GM13976 (cell line): ENCODE measurements at places on chromosomes 12 and 14.
A peak's percentile ranks its signal among the peaks of the same experiment; 100 is the strongest.

- no peak for DNase-seq
Measured at GRCh38 chr12:92065018-92065499, 80.6 kb downstream of the BTG1 start.

GRCh38 chr14:68536018-68536410 is 256.9 kb downstream of the ZFP36L1 start:
- DNase-seq = no peak

GRCh38 chr12:31815096-31815495 is 86.3 kb upstream of the AMN1 start:
- no peak for DNase-seq

- no peak for DNase-seq
Measured at GRCh38 chr14:66398437-66398836, 87.7 kb upstream of the CCDC196 start.

DNA sequence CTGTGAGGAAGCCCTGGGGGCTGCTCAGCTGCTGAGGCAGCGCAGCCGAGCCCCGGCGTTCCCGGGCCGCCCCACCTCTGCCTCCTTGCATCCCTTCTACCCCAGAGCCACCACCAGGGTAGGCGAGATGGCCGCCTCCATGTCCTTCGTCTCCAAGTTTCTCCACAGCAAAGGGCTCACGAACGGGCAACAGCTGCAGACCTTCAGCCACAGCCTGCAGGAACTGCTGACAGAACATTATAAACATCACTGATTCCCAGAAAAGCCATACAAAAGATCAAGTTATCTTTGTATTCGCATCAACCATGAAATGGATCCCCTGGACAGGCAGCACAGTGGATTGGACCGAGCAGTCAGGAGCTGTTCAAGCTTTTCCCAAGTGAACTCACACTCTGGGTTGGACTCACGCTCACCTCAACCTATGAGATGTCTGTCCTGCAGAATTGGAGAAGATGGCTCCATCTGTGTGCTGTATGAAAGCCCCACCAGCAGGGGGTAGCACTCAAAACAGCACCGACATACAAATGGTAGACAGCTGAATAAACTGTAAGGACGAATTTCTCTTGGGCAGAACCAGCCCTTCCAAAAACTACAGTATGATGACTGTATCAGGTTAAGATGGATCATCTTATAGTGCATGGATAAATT is 19.4 kb upstream of the A2M start:
- peak; percentile 39 for DNase-seq

- no peak for DNase-seq
Measured at GRCh38 chr12:3562484-3562883, 71.5 kb downstream of the PRMT8 start.
